Gastrocnemius medialis (tissue), 4 donors: ENCODE measurements at places on chromosomes 12 and 14. TPM values are rescaled to one million over a fixed set of nuclear protein-coding genes. Genes with fewer than 3 reads are reported as not detected.

EPYC gene
- not detected for total RNA-seq

DNA sequence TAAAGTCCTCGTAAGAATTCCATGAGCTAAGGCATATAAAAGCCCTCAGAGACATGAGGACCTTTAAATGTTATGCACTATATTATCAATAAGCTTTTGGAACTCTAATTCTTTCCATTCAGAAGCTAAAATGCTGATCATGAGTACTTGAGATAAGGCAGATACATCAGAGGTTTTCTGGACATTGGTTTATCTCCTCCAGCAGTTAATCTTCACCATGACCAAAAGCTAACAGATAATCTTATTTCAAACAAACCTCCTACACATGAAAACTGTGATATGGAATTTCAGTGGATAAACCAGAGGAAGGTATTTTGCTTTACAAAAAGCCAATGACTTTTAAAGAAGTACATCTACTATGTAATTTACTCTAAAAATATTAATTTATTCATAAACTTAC lies 97.9 kb upstream of the BBS10 start:
- DNase-seq: no peak
- no peaks in the 10 kb centered on the region for H3K27me3 ChIP-seq
- H3K27ac ChIP-seq: no peak overlapping the region
- H3K4me1 ChIP-seq: peaks cover 28% of the 10 kb centered on the region

GRCh38 chr14:39665075-39665475 lies 232.8 kb upstream of the FBXO33 start:
- no peaks in the 10 kb centered on the region for H3K27me3 ChIP-seq
- H3K4me3 ChIP-seq: no peak overlapping the region
- no peaks in the 10 kb centered on the region for H3K4me1 ChIP-seq

DNA sequence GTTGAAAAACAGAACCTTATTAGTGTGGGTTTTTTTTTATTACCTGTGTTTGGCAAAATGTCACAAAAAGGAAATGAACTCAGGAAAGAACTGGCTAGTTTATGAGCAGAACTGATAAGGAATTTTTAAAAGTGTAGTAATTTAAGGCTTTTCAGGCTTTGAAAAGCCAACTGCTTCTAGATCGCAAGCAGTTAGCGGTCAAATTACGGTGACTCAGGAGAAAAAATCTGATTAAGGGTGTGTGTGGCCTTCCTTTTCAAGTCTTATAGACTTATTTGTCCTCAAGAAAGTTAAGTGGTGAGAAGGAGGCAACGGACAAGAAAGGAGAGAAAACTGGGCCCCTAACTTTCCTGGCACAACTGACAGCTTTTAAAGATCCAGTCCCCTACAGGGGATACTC lies 33.4 kb downstream of the PDZRN4 start:
- no peaks in the 10 kb centered on the region for H3K4me1 ChIP-seq
- H3K27me3 ChIP-seq: no peaks in the 10 kb centered on the region
- H3K27ac ChIP-seq: no peak overlapping the region
- no peak for DNase-seq

DNA sequence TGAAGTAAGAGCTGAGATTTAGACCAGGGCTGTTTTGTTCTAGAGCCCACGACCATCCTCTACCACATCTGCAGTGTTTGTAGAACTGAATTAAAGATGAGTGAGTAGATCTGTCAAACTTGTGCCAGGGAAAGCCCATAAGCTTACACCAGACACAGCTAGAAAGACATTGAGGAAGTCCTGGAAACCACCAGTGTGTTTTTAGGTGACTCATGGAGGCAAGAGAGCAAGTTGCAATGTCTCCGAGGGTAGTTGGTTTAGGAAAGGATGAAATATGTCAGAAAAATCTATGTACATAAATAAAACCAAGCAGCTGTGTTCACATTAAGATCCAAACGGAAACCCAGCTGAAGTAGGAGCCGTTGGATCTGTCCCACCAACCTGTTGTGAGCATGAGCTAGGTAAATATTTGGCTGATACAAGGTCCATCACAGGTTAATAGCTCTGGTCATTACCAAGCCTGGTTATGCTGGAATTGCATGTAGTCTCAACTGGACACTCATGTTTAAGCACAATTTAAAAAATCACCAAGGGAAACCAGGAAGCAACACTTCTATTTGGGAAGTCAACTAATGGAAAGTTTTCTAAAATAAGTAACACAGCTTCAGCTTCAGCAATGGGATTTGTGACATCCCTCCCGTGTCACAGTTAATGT lies 49.9 kb upstream of the PLEKHG3 start:
- H3K27me3 ChIP-seq: no peaks in the 10 kb centered on the region
- H3K36me3 ChIP-seq: no peaks in the 10 kb centered on the region
- DNase-seq: no peak
- H3K4me3 ChIP-seq: no peak overlapping the region
- H3K4me1 ChIP-seq: peaks cover 17% of the 10 kb centered on the region
- H3K27ac ChIP-seq: peak overlapping the region; percentile 30

DNA sequence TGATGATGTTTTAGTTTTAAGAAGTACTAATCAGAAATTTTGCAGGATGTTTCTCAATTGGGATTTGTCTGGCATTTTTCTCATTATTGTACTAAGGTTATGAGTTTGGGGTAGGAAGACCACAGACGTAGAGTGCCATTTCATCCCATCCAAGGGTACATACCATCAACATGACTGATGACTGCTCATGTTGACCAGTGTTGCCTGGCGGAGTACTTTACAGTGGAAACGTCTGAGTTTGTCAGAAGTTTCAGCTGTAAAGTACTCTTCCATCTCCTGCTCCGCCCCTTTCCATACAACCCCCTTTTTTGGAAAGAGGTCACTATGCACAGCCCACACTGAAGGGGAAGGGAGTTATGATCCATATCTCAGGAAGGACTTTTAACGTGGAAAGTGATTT lies 74.2 kb downstream of the RCOR1 start:
- H3K27ac ChIP-seq: no peak overlapping the region
- H3K27me3 ChIP-seq: no peaks in the 10 kb centered on the region
- no peak overlapping the region for H3K4me3 ChIP-seq

GRCh38 chr12:79597910-79598309 lies 92.9 kb downstream of the PAWR start:
- no peaks in the 10 kb centered on the region for H3K36me3 ChIP-seq
- no peak overlapping the region for H3K27ac ChIP-seq
- no peaks in the 10 kb centered on the region for H3K27me3 ChIP-seq
- H3K4me1 ChIP-seq: no peaks in the 10 kb centered on the region
- DNase-seq: no peak

RNF10 gene
- total RNA-seq: 152 TPM

DNA sequence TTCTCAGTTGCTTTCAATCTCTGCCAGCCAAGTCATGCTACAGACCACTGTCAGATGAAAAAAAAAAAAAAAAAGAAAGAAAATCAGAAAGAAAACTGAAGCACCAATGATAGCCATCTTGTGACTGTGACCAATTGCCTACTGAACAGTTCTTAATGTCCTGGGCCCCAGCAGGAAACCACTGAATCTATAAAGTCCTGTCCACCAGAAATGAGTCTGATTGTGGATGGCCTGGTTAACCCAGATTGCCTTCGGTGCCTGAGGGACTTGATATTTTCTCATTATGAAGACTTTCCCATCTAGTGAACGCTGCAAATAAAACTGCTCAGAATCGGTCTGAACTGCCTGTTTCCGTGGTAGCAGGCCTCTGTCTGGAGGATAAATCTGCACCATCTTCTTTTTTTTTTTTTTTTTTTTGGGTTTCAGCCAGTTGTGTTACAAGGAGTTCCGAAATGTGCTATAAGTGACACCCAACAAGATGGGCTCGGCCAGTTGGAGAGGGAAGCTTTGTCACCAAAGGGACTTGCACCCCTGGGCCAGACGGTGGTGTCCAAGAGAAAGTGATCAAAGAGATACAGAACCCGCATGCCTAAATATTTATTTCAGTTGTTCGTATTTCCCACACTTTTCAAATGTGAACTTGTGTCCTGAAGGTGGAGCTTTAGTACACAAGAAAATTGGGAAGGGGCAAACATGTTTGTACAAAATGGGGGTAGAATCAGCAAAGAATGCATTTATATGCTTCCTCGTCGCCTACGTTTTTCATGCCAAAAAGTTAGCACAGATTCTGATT lies 3.0 kb upstream of the PLXNC1 start:
- peaks cover 16% of the 10 kb centered on the region for H3K27me3 ChIP-seq
- peaks cover 4% of the 10 kb centered on the region for H3K4me1 ChIP-seq
- H3K36me3 ChIP-seq: no peaks in the 10 kb centered on the region
- DNase-seq: no peak
- H3K27ac ChIP-seq: no peak overlapping the region
- no peak overlapping the region for H3K4me3 ChIP-seq

DNA sequence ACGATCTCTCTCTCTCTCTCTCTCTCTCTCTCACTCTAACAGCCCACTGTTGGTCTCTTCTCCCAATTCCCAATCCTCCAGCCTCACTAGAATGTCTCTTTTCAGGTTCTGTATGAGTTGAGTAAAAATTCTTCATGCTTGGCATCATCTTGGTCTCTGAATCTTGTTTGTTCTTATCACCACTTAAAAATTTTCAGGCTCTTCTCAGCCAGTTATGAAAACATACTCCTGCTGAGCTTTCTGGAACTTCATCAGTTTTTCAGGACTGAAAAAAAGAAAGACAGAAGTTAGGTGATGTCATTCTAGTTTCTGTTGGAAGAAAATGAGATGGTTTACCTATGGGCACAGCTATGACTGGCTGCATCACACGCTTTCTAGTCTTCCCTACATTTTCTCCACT lies 11.5 kb upstream of the IL22 start:
- no peak overlapping the region for H3K4me3 ChIP-seq
- H3K27me3 ChIP-seq: no peaks in the 10 kb centered on the region
- DNase-seq: no peak
- H3K4me1 ChIP-seq: no peaks in the 10 kb centered on the region
- H3K36me3 ChIP-seq: no peaks in the 10 kb centered on the region
- H3K27ac ChIP-seq: no peak overlapping the region

DNA sequence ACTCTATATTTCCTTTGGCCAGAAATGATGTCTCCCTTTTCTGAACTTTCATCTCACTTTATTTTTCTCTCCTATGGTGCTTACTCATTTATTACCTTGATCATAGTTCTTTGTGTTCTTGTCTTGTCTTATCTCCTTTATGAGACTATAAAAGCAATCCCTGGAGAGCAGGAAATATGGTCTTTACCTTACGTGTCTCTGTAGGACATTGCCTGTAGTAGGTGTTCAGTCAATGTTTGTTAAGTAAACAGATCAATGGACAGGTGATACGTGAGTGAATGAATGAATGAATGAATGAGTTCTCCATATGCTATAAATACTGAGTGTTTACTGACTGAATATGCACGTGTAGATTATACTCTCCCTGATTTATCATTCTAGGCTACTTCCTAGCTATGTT lies 193.7 kb upstream of the HMGA2 start:
- no peaks in the 10 kb centered on the region for H3K27me3 ChIP-seq
- no peak overlapping the region for H3K27ac ChIP-seq
- no peaks in the 10 kb centered on the region for H3K36me3 ChIP-seq
- H3K4me1 ChIP-seq: no peaks in the 10 kb centered on the region
- no peak for DNase-seq
- H3K4me3 ChIP-seq: no peak overlapping the region

TTC6 gene
- not detected for total RNA-seq

HELB gene
- 0.51 TPM for total RNA-seq

KRT82 gene
- total RNA-seq: not detected

DNA sequence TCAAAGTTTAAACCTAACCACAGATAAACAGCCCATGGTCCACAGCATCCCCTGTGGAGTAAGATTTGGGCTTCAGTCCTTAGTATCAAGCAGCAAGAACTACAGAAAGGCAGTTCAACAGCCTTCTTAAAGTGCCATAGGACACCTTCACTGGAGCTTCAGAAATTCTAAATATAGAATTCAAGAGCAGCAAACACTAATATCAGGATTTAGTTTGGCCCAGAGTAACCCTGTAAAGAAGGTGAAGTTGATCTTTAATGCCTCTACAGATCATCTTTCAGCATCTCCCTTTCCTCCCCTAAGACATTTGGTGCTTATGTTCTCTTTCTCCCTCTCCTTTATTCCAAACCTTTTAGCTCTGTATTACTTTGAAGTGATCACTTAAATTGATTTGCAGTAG lies 59.5 kb upstream of the ARHGAP5 start:
- no peak overlapping the region for H3K4me3 ChIP-seq
- H3K27me3 ChIP-seq: no peaks in the 10 kb centered on the region
- DNase-seq: no peak
- no peaks in the 10 kb centered on the region for H3K36me3 ChIP-seq

DNA sequence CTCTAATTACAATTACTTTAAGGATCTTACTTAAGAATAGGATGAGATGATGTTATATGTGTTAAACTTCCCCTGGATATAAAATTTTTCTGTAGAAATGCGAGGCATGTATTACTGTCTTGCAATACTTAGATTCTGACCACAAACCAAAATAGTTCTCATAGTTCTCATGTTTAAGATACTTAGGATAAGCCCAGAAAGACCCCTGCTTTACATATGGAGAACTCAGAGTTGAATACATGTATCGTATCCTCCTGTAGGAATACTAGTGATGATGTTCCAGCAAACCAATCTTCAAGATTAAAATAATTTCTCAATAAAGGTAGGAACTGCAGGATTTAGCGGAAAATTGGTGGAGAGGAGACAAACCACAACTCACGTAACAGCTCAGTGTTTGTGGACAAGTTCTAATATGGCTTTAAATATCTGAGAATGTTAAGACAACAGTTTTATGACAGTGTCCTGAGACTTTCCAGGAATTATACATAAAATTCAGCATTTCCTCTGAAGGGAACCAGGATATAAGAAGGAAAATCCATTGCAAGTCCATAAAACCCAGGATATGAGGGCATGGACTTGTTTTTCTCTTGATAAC lies 114.7 kb upstream of the CRY1 start:
- H3K36me3 ChIP-seq: no peaks in the 10 kb centered on the region
- no peak for DNase-seq
- no peak overlapping the region for H3K4me3 ChIP-seq
- no peaks in the 10 kb centered on the region for H3K4me1 ChIP-seq
- H3K27me3 ChIP-seq: no peaks in the 10 kb centered on the region
